ENCODE measurements at places on chromosomes 2 and 18.
A peak's percentile ranks its signal among the peaks of the same experiment; 100 is the strongest.

- no peak for DNase-seq
Measured at GRCh38 chr18:48138660-48139430, 208.4 kb upstream of the SMAD2 start.

DNA sequence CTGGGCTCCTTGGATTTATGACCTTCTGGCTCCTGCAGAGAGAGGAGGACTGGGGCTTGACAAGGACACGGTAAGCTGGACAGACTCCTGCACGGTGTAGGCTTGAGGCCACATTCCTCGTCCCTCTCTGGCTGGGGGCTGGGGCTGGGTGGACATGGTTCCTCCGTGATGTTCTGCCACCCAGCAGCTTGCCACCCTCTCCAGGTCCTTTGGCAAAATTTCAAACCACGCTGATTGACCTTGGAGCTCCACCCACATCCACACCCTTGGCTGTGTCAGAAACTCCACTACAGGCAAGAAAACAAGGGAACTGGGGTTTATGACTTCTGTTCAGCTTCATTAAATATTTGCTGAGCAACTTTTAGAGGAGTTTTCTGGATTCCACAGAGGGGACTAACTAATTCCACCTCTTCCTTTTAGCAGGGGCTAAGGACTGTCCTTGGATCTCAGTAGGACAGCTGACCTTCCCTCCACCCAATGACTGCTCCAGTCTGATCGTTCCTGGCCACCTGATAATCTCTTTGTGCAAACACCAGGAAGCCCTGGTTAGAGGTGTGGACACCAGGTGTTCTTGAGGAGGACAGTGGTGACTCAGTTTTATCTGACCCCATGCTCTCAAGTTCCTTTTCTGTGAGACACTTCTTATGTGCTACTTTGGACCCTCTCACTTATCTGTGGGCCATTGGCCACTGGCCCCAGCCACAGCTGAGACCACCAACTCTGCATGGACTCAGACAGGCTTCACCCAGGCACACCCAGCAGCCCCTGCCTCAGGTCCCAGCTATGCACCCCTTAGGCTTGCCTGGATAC, 29.3 kb downstream of the GPR55 start:
- DNase-seq: no peak

GRCh38 chr2:181363164-181363563, 94.0 kb upstream of the ITGA4 start:
- DNase-seq: no peak

DNA sequence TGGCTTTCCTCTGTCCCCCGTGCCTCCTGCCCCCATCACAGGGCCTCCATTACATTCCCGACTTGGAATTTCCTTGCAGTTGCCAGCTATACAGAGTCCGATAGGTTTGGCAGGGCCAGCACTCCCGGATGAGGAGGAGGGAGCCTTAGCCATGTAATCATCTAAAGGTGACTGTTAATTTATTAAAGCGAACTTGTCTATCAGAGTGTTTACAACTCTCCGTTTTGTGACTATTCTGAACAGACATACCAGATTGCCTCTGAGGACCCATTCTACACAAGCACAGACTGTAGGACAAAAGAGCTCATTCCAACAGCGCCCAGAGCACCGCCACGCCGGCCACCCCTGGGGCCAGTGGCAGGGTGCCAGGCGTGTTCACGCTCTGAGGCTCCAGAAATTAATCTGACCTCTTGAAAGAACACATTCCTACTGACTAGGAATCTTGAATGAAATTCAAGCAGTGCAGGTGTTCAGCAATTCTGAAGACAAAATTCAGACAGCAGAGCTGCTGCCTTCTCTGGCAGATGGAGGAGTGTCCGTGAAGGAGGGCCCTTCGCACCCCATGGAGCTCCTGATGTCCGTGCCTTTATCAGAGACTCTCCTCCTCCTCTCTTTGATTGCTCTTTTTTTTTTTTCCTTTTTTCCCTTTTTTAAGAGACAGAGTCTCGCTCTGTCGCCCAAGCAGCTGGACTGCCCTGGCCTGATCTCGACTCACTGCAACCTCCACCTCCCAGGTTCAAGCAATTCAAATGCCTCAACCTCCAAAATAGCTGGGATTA, 58.1 kb upstream of the RALBP1 start:
- peak; percentile 69 for DNase-seq

- DNase-seq: peak; percentile 80
Measured at GRCh38 chr18:32772581-32773381, at the start of gene KLHL14. Gene KLHL14, minus strand, starts transcription at chr18:32773023. Its CDS starts 2,432 bp downstream, at chr18:32770591.

- DNase-seq: peak; percentile 34
Measured at GRCh38 chr18:46411867-46412690, 244.9 kb downstream of the LOXHD1 start.

- DNase-seq: no peak
Measured at GRCh38 chr2:36707050-36707449, 10.5 kb downstream of the VIT start.

DNA sequence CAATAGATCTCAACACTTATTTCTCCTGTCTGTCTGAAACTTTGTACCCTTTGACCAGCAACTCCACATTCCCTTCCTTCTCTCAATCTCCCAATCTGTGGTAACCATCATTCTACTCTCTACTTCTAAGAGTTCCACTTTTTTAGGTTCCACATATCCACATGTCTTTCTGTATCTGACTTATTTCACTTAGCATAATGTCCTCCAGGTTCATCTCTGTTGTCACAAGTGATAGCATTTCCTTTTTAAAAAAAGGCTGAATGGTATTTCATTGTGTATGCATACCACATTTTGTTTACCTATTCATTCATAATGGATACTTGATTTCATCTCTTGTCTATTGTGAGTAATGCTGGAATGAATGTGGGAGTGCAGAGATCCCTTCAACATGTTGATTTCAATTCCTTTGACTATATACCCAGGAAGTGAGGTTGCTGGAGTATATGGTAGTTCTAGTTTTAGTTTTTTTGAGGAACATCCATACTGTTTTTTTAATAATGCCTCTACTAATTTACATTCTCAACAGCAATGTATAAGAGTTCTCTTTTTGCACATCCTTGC, 18.8 kb upstream of the MMADHC start:
- no peak for DNase-seq

DNA sequence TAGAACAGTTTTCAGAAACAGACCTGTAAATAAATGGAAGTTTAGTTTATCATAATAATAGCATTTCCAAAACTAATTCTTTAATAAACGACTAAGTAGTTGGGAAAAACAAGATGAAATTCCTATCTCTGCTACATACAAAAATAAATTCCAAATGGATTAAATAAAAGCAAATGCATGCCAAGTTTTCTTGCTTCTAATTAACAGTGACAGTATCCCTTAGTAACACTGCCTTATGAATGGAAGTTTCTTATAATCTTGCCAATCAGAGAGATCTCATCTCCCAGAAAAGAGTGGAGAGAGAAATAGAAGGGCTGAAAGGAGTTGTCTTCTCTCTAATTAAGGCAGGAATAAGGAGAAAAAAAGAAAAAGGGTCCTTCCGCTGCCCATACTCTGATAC, 133.9 kb downstream of the GFPT1 start:
- DNase-seq: no peak

DNA sequence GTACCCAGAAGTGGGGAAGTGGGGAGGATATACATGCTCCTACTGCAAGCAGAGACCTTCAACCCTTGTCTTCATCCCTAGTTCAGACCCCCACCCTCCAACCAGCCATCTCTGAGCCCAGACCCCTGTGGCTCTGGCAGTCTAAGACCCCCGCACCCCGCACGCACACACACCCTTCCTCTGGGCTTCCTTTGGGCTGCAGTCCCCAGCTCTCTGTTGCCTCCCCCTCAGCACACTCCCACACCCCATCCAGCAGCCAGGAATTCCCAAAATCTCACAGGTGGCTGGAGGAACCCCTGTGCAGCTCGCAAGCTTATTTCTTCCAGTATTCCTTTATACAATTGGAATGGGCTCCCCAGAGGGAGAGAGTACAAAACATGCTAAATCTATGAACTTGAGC, 13.9 kb upstream of the GYPC start:
- no peak for DNase-seq

GRCh38 chr2:127829845-127830246, 18.9 kb upstream of the WDR33 start:
- peak; percentile 27 for DNase-seq

GRCh38 chr2:105521616-105522015, 122.8 kb upstream of the FHL2 start:
- no peak for DNase-seq

- no peak for DNase-seq
Measured at GRCh38 chr2:57890464-57890863, 156.1 kb upstream of the VRK2 start.

GRCh38 chr18:24187049-24187448, 48.2 kb downstream of the CABYR start:
- no peak for DNase-seq

GRCh38 chr2:218317303-218317630, 25.0 kb upstream of the TMBIM1 start:
- no peak for DNase-seq

- DNase-seq: no peak
Measured at GRCh38 chr2:37997629-37998028, 72.5 kb downstream of the RMDN2 start.

DNA sequence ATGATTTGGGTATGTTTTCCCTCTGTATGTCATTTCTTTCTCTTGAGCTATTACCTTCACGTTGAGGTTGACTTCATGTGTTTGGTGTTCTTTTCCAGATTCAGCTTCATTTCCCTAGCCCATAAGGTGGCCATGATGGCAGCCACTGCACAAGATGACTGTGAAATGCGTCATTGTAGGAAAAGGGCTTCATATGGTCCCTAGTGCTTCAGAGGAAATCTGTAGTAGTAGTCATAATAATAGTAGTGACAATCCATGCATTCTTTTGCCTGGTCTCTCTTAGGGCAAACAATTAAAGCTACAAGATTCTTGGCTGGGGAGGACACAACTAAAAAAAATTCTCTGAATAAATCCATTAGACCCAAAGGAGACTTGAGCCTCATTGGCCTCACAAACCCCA, 28.4 kb downstream of the AOX1 start:
- DNase-seq: no peak

- no peak for DNase-seq
Measured at GRCh38 chr2:208722731-208723130, 316.1 kb downstream of the PTH2R start.

- no peak for DNase-seq
Measured at GRCh38 chr18:24500766-24501165, 40.3 kb downstream of the HRH4 start.

- no peak for DNase-seq
Measured at GRCh38 chr2:184532551-184532950, 65.8 kb upstream of the ZNF804A start.

GRCh38 chr2:138777996-138778395, 2.2 kb downstream of the NXPH2 start:
- DNase-seq: no peak

DNA sequence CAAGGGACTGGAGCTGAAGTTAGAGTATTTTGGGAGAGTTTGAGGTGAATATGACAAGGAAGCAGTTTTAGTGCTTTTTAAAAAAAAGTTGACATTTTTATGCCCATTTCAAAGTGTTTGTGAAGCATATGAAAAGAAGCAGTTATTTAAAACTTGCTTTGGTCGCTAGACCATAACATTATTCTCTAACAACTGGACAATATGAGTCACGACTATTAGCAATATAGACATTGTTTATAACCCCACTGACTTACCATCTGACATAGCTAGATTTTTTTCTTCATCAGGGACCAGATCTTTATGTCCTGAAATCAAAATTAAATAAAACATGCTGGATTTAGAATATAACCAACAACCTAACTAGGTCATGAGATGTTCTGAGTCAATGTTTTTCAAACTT, 22.6 kb upstream of the DYTN start:
- no peak for DNase-seq

GRCh38 chr18:417495-417894, 83.0 kb downstream of the COLEC12 start:
- DNase-seq: no peak

- DNase-seq: no peak
Measured at GRCh38 chr2:15800495-15801329, 139.6 kb upstream of the MYCN start.

DNA sequence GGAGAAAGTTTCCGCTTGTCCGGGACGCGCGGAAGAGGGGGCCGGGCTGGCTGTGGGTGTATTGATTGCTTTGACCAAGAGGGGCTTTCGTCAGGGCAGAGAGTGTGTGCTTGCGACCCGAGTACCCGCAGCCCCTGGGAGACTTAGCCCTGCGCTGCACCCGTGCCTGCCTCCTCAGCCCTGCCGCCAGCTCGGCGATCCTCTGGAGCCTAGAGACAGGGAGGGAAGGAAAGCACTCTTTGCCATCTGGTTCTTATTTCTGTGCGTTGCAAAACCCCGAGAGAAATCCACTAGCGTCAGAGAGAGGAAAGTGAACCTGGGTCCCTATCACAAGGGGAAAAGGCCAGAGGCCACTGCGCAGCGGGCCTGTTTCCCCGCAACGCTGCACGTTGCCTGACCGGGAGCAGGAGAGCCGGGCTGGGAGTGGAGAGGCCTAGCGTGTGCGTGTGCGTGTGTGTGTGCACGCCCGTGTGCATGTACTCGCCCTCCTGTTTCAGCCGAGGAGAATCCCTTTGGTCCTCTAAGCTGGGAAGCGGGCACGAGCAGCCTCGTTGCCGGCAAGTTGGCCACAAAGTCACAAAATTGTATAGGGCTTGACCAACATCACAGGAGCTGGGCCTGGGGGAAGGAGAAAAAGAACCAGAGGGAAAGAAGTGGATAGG, 1.7 kb downstream of the SIX3 start:
- DNase-seq: no peak

- no peak for DNase-seq
Measured at GRCh38 chr2:146414456-146414855, 1430.4 kb upstream of the ACVR2A start.

DNA sequence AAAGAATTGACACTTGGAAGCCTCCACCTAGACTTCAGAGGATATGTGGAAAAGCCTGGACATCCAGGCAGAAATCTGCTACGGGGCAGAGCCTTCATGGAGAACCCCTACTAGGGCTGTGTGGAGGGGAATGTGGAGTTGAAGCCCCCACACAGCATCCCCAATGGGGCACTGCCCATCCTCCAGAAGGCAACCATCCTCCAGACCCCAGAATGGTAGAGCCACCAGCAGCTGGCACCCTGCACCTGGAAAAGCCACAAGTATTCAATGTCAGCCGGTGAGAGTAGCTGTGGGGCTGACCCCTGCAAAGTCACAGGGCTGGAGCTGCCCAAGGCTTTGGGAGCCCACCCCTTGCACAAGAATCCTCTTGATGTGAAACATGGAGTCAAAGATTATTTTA, 53.6 kb upstream of the SNTG2 start:
- DNase-seq: no peak

GRCh38 chr18:34985963-34986362, 55.2 kb upstream of the MAPRE2 start:
- no peak for DNase-seq

DNA sequence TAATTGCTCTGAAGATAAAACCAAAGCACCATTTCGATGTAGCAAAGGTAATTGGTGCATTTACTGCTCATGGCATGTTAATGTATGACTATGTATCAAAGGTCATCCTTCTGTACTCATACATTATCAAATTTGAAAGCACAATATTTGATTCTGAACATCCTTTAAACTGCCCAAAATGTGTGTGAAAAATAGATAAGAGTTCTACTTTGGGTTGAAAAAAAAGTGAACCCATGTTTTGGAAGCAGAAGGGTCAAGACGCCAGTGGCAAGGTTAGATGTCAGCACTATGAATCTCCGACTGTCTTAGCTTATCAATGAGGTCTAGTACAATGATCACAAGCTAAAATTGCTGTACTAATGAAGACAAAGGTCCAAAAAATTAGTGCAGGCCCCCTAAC, 83.1 kb downstream of the LNPK start:
- DNase-seq: no peak

GRCh38 chr2:88919087-88919738, 227.7 kb downstream of the RPIA start:
- DNase-seq: no peak

Data from left kidney (tissue), 8 donors.